ENCODE measurements at places on chromosomes 7 and 10. TPM values are rescaled to one million over a fixed set of nuclear protein-coding genes. Genes with fewer than 3 reads are reported as not detected.

GARIN1A gene
- 8.5 TPM for total RNA-seq

TAS2R41 gene
- not detected for total RNA-seq

CADPS2 gene
- 16.4 TPM for total RNA-seq

ACHE gene
- total RNA-seq: 11.3 TPM

HTRA1 gene
- total RNA-seq: 2.4 TPM
